ENCODE measurements at places on chromosomes 1 and 21. TPM values are rescaled to one million over a fixed set of nuclear protein-coding genes. Genes with fewer than 3 reads are reported as not detected.

Gene TRPM2
- 1.7 TPM for polyA plus RNA-seq

Gene CD5L
- not detected for polyA plus RNA-seq

Gene C1orf94
- not detected for polyA plus RNA-seq

Gene PPM1J
- 3.5 TPM for polyA plus RNA-seq

Gene CYP4A11
- not detected for polyA plus RNA-seq

Gene FCGR1A
- 0.92 TPM for polyA plus RNA-seq

Gene SNRPE
- polyA plus RNA-seq: 47.8 TPM

Gene ACTL8
- polyA plus RNA-seq: not detected

Gene ETV3L
- not detected for polyA plus RNA-seq

Gene PADI1
- polyA plus RNA-seq: 398 TPM

Gene S100A7A
- polyA plus RNA-seq: 1.3 TPM

Gene SLC37A1
- polyA plus RNA-seq: 12.4 TPM

Gene TXNIP
- polyA plus RNA-seq: 235 TPM

Gene TIE1
- polyA plus RNA-seq: 4.7 TPM

Gene BLZF1
- 22.0 TPM for polyA plus RNA-seq

Gene DSCAM
- polyA plus RNA-seq: not detected

Gene SMCP
- not detected for polyA plus RNA-seq

Gene BSND
- not detected for polyA plus RNA-seq

Gene TNFRSF18
- 4.3 TPM for polyA plus RNA-seq

Gene EFCAB7
- polyA plus RNA-seq: 2.8 TPM

Gene DCST2
- polyA plus RNA-seq: 10.1 TPM

Gene GNG12
- 21.8 TPM for polyA plus RNA-seq

Gene TAF12
- 19.3 TPM for polyA plus RNA-seq

Gene WNT2B
- polyA plus RNA-seq: 2.2 TPM

Gene FAM72C
- 0.90 TPM for polyA plus RNA-seq

Gene ASCL5
- not detected for polyA plus RNA-seq

Gene TGFBR3
- polyA plus RNA-seq: 3.8 TPM

Gene TMEM59
- 210 TPM for polyA plus RNA-seq

Gene SEMA6C
- 3.3 TPM for polyA plus RNA-seq

Gene RYR2
- 1.2 TPM for polyA plus RNA-seq

Gene PTPRF
- 62.7 TPM for polyA plus RNA-seq

Gene LRRIQ3
- 0.26 TPM for polyA plus RNA-seq

Gene WNT3A
- 0.69 TPM for polyA plus RNA-seq
